ENCODE measurements at places on chromosomes 3 and 15.
A peak's percentile ranks its signal among the peaks of the same experiment; 100 is the strongest.

DNA sequence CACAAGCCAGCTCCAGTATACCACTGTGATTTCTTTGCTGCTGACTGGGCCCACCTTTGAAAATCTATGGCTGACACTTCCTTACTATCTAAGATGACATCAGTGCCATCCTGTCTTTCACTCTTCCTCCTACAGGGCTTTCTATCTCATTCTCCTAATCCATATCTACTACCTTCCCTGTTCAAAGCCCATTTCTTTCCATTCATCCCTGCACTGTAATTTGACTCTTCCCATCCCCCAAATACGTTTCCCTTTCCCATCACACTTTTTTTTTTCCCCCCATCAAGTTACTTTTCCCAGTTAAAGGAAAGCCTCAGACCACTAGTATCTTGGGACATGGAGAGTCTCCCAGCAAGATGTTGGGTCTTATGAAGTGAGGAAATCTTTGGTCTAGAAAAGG lies 136.7 kb downstream of the AKAP13 start:
- DNase-seq = no peak

DNA sequence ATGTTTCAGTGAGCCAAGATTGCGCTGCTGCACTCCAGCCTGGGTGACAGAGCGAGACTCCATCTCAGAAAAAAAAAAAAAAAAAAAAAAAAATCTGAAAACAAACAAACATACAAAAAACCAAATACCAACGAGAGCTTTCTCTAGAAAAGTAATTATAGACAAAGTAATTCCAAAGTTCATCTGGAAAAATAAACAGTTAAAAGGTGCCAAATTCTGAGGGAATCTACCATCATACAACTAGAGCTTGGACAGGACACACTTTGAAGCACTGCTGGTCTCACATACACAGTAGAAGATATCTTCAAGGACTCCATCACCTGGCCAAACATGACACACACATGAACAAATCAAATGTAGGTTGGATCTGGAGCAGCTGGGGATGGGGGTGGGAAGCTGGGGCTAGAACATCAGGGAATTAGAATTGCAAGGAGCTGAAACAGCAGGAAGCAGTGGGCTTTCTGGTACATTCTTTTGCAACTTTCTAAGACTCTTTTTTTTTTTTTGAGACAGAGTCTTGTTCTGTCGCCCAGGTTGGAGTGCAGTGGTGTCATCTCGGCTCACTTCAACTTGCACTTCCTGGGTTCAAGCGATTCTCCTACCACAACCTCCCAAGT lies 41.1 kb upstream of the CTSH start:
- no peak for DNase-seq

GRCh38 chr3:156522673-156523072 lies 32.2 kb downstream of the SSR3 start:
- DNase-seq = no peak

DNA sequence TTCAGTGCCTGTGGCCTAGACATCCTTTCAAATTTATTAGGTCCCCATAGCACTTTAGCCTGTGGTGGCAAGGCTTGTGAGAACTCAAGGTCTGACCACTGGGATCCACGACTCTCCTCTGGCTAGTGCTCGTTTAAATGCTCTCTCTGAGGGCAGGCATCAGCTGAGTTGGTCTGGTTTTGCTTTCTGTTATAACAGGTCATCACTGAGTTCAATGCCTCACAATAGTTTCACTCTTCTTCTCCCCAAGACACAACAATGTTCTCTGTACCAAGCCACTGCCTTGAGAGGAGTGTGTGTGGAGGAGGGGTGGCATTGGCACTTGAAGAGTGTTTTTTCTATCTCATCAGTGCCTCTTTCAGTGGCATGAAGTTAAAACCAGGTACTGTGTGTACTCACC lies 7.6 kb downstream of the OR5K4 start:
- peak; percentile 59 for DNase-seq

DNA sequence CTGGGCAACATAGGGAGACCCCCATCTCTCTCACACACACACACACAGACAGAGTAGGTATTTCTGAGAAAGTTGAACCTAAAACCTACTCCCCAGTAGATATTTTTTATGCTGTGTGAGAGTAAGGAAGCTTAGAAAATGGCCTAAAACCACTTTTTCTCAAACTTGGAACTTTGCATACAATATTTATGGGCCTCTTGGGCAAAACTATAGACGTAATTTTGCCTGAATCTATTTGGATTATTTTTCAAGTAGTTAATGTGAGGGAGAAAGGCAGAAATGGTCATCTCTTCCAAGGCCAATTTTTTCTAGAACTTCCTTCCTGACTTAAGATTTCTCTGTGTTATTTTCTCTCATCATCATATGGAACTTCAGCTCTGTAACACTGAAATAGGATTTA lies 81.7 kb downstream of the ZNF609 start:
- DNase-seq = no peak

- DNase-seq = peak; percentile 9
These were observed 65.1 kb downstream of the NEK11 start for GRCh38 chr3:131091768-131092167.

- DNase-seq = no peak
These were observed 73.1 kb upstream of the TTC14 start for GRCh38 chr3:180528843-180529242.

DNA sequence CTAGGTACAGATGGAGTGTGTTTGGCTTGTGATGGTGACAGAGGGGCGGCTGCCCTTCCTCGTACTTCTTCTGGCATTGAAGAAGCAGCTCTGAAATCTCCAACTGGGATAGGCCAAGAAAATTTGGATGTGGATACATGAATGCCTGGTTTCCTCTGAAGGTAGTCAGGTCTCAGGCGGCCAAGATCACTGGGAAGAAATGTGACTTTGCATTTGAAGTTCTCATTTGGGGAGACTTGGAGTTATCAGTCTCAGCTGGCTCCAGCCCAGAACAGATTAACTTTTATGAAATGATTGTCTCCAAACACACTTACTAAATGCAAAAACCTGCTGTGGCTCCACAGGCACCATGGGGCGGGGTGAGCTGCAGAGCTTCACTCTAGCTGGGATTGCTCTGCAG lies 215.9 kb downstream of the THSD4 start:
- no peak for DNase-seq

DNA sequence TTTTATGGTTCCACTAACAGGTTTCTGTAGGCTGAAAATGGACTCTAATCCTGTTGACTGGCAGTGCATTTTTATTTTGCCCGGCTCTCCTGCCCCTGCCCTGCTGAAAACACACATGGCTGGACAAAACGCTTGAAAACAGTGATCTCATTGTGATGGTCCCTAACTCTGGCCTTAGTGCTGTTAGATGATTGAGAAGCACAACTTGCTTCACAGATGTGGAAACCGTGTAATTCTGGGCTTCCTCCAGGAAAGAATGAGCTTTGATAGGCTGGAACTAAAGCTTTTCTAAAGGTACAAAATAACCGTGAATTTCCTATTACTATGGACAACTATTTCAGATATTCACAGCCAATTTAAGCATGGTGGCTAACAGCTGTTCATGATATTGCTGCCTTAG lies 121.4 kb downstream of the VGLL3 start:
- DNase-seq = no peak

- DNase-seq = no peak
These were observed 45.3 kb upstream of the LHFPL4 start for GRCh38 chr3:9598783-9599387.

DNA sequence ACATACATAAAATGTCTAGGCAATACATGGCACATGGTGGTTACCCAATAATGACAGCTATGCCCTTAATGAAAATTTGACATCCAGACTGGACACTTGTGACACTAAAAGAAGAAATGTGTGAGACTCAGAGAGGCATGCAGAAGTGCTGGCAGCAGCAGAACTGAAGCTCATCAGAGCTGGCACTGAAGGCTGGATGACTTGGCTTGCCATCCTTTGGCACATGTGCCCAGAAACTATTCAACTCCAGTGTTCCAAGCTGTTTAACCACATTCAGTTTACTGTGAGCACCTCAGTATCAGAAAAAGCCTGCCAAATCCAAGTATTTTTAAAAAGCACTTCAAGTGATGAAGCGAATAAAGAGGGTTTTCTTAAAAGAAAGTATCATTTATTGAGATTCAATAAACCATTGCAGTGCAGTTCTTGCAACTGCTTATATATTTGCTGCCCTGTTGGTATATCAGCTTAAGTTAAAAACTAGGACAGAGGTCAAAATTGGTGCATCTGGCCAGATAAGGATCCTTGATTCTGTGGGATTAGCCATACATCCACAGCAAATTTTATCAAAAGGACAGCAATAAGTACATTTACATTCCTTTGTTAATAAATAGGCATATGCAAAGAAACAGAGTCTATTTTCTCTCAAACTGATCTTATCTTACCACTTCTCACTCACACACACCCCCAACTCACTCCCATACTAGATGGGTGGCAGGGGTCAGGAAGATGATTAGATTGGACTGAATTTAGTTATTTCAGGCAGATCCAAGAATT lies 15.8 kb downstream of the IGSF11 start:
- no peak for DNase-seq

GRCh38 chr15:51114437-51115119 lies 19.9 kb upstream of the TNFAIP8L3 start:
- no peak for DNase-seq

- no peak for DNase-seq
These were observed 46.1 kb downstream of the FNDC3B start for GRCh38 chr3:172085557-172085895.
